ENCODE measurements at places on chromosomes 1 and 21. TPM values are rescaled to one million over a fixed set of nuclear protein-coding genes. Genes with fewer than 3 reads are reported as not detected.
A peak's percentile ranks its signal among the peaks of the same experiment; 100 is the strongest.

PROX1 gene
- 0.03 TPM for total RNA-seq

- no peak overlapping the region for H3K4me3 ChIP-seq
- H3K4me1 ChIP-seq, result no peaks in the 10 kb centered on the region
- H3K27ac ChIP-seq, result no peak overlapping the region
- H3K27me3 ChIP-seq, result no peaks in the 10 kb centered on the region
Observed at GRCh38 chr1:57137980-57138379, 172.2 kb upstream of the C8B start.

DNA sequence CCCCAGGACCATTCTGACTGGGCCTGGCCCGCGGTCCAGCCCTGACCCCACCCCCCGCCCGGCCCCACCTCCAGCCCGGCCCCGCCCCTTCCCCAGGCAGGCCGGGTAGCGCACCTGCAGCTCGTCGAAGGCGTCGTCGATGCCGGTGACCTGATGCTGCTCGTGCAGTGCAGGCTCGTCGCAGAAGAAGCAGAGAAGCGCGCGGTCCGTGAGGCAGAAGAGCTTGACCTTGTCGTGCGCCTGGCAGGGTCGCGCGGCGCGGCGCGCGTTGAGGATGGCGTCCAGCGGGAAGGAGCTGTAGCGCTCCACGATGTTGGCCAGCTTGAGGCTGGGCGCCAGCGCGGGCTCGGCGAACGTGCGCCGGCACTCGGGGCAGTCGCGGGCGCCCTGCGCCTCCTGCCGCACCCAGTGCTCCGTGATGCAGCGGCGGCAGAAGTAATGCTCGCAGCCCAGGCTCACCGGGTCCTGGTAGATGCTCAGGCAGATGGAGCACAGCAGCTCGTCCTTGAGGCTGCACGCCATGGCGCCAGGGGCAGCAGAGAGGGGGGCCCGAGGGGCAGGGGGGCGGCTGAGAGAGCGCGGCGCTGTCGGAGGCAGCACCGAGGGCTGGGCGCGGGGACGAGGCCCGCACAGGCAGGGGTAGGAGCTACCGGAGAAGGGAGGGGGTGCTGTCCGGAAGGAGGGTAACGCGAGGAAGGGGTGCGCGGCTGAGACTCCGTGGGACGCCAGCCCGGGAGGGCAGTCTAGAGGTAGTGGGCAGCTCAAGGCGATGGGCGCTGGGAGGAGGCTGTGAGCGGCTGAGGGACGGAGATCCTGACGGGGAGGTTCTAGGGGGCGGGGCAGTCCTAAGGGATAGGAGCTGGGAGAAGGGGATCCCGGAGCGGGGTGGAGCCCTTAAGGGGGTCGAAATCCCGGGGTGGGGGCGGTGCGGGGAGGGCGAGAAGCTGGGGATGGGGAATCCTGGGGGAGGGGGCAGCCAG lies 642 bp downstream of the TRIM62 start:
- H3K27me3 ChIP-seq, result no peaks in the 10 kb centered on the region
- peak overlapping the region; percentile 88 for H3K4me3 ChIP-seq
- peaks cover 5% of the 10 kb centered on the region for H3K36me3 ChIP-seq

- no peak overlapping the region for H3K4me3 ChIP-seq
- no peaks in the 10 kb centered on the region for H3K36me3 ChIP-seq
- DNase-seq, result no peak
- H3K4me1 ChIP-seq, result peaks cover 2% of the 10 kb centered on the region
- peaks cover 2% of the 10 kb centered on the region for H3K27me3 ChIP-seq
Observed at GRCh38 chr1:211933946-211934714, 101.2 kb downstream of the INTS7 start.

- peaks cover 38% of the 10 kb centered on the region for H3K36me3 ChIP-seq
- no peak overlapping the region for H3K4me3 ChIP-seq
- no peaks in the 10 kb centered on the region for H3K27me3 ChIP-seq
- H3K4me1 ChIP-seq, result no peaks in the 10 kb centered on the region
Observed at GRCh38 chr1:39760074-39761008, 10.8 kb downstream of the OXCT2 start.

DNA sequence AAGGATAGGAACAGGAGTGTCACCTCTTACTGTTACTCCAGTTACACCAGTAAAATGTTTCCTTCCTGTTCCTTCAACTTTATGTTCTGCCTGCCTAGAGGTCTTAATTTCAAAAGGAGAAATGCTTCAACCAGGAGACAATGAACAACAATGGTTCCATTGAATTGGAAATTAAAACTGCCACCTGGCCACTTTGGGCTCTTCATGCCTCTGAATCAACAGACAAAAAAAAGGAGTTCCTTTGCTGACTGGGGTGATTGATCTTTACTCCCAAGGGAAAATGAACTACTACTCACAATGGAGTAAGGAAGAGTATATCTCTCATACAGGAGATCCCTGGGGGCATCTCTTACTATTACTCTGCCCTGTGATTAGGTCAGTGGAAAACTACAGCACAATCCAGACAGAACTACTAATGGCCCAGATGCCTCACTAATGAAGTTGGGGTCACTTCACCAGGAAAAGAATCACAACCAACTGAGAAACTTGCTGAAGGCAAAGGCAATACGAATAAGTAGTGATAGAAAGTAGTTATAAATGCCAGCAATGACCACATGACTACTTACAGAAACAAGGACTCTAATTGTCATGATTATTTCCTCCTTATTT lies 76.6 kb upstream of the PRDX6 start:
- no peaks in the 10 kb centered on the region for H3K27me3 ChIP-seq
- no peak for DNase-seq
- H3K4me1 ChIP-seq, result no peaks in the 10 kb centered on the region
- H3K36me3 ChIP-seq, result no peaks in the 10 kb centered on the region
- no peak overlapping the region for H3K27ac ChIP-seq

GRCh38 chr1:200474633-200475032 lies 64.8 kb upstream of the ZNF281 start:
- H3K27ac ChIP-seq, result no peak overlapping the region
- DNase-seq, result no peak
- no peaks in the 10 kb centered on the region for H3K36me3 ChIP-seq
- H3K27me3 ChIP-seq, result no peaks in the 10 kb centered on the region
- H3K4me3 ChIP-seq, result no peak overlapping the region

- H3K4me3 ChIP-seq, result no peak overlapping the region
- H3K27ac ChIP-seq, result no peak overlapping the region
- no peaks in the 10 kb centered on the region for H3K27me3 ChIP-seq
- H3K36me3 ChIP-seq, result no peaks in the 10 kb centered on the region
- no peak for DNase-seq
Observed at GRCh38 chr1:80450711-80451110, 1350.0 kb upstream of the ADGRL2 start.

PDIK1L gene
- total RNA-seq, result 9.9 TPM

CYP4A22 gene
- not detected for total RNA-seq

DNA sequence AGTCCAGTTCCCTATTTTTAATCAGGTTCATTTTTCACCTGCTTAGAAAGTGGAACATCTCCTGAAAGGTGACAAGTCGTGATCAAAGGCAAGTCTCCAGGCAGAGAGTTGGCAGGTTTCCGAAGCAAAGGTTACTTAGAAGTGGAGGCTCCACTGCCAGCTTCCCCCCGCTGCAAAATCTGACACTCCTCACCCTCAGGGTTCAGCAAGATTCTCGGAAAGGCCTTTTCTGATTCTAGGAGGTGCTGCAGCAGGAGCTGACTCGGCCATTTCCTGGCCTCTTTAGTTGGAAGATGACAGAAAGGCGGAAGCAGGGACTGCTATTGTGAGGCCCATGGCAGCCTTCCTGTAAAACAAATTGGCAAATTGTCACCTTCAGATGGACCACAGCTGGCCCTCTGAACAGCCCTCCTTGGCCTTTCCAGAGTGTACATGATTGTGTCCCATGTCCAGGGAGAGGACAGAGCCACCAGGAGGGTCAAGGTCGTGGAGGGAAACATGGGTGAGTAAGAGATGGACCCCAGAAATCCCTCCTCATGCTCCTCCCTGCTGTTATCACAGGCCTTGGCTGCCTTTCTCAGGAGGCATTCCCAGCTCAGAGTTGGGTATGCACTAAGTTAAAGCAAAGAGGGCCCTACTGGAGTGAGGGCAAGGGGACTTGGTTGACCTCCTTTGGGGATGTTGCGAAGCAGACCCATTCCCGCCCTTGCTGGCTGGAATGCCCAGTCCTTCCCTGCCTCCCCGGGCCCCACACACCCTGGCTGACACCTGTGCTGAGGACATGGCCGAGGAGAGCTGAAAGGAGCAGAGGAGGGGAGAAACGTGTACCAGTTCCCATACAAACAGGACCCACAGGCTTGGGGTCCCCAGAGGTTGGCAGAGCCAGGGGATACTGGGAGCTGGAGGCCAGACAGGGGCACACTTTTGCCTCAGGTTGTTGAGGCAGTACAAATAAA lies 115.5 kb upstream of the IRF2BP2 start:
- peak overlapping the region; percentile 33 for H3K4me3 ChIP-seq
- DNase-seq, result peak; percentile 77
- peaks cover 73% of the 10 kb centered on the region for H3K4me1 ChIP-seq
- peak overlapping the region; percentile 98 for H3K27ac ChIP-seq
- H3K36me3 ChIP-seq, result no peaks in the 10 kb centered on the region

SYT14 gene
- total RNA-seq, result not detected

HES4 gene
- 30.9 TPM for total RNA-seq

- H3K36me3 ChIP-seq, result no peaks in the 10 kb centered on the region
- peaks cover 4% of the 10 kb centered on the region for H3K27me3 ChIP-seq
- no peak for DNase-seq
- no peak overlapping the region for H3K4me3 ChIP-seq
- no peaks in the 10 kb centered on the region for H3K4me1 ChIP-seq
Observed at GRCh38 chr1:53541761-53542550, 82.8 kb downstream of the DMRTB1 start.

DNA sequence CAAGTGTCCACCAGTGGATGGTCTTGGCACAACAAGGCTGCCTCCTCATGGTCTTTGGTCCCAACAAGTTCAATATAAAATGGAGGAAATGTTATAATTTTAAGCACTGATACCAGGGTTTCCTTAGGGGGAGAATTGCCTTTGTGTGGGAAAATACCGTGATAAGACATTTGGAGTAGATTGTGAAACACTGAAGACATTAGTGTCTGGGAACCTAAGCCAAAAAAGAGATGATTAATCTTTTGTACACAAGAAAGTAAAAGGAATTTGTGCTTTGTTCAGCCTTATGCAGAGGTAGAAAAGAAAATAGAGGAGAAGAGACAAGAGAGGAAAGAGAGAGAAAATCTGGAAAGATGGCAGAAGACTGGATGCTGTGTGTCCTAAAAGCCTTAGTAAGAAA lies 36.1 kb downstream of the ST6GALNAC3 start:
- H3K4me1 ChIP-seq, result no peaks in the 10 kb centered on the region
- DNase-seq, result no peak
- no peaks in the 10 kb centered on the region for H3K36me3 ChIP-seq
- no peaks in the 10 kb centered on the region for H3K27me3 ChIP-seq
- no peak overlapping the region for H3K27ac ChIP-seq

DNA sequence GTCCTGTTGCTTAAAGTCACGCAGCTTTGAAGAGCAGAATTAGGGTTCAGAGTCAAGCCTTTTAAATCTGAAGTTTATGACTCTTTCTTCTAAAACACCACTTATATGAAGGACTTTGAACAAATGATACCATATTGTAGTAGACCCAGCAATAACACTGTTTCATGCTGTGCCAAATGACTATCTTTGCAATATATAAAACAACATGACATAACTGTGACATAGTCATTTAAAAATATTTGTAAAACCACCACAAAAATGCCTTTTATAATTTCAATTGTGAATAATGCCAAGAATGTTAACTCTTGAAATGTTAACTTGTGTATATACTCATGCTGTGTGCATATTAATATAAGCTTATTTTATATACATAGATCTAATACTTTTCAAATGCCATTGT lies 452.1 kb upstream of the NEGR1 start:
- no peaks in the 10 kb centered on the region for H3K4me1 ChIP-seq
- no peaks in the 10 kb centered on the region for H3K27me3 ChIP-seq
- no peak overlapping the region for H3K27ac ChIP-seq
- no peak for DNase-seq

GRCh38 chr21:32712043-32712442 lies 15.8 kb downstream of the SYNJ1 start:
- peak; percentile 30 for DNase-seq
- no peak overlapping the region for H3K4me3 ChIP-seq
- no peak overlapping the region for H3K27ac ChIP-seq
- no peaks in the 10 kb centered on the region for H3K36me3 ChIP-seq
- H3K4me1 ChIP-seq, result no peaks in the 10 kb centered on the region

DNA sequence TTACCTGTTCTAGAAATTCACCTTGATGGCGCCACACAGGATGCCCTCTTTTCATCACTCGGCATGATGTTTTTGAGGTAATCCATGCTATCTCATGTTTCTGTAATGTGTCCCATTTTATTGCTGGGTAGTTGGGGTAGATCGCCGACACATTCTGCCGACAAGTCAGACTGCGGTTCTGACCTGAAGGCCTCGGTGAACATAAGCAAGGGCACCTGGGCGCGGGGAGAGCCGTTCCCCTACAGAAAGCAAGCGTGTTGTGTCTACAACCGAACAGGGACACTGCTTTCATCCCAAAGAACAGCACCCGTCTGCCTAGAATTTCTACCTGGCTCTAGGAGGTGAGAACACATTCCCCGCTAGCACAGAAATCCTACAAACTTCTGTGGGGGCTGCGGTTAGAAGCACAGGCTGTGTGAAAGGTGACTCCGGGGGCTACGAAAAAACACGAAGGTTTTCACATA lies 149.2 kb downstream of the PPIAL4G start:
- no peaks in the 10 kb centered on the region for H3K36me3 ChIP-seq
- DNase-seq, result no peak
- peaks cover 16% of the 10 kb centered on the region for H3K4me1 ChIP-seq
- no peak overlapping the region for H3K27ac ChIP-seq
- peaks cover 14% of the 10 kb centered on the region for H3K27me3 ChIP-seq
- peak overlapping the region; percentile 73 for H3K4me3 ChIP-seq

DNA sequence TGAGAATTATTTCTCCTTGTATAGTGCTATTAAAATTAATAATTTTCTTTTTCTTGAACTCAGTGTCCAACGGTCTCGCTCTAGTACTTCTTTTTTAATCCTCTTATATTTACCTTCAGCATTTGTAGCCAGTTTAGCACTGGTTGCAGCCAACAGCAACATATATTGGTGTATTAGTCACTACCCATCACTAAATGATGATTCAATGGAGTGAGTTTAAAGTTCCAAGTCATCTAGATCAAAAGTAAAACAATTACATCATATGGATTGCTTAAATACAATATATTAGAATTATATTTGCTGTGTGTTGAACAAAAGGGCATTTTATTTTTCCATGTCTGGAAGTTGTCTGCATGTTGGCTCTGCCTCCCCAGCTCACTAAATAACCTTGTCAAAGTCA lies 591.8 kb downstream of the ADGRL2 start:
- H3K27ac ChIP-seq, result no peak overlapping the region
- no peak overlapping the region for H3K4me3 ChIP-seq
- no peak for DNase-seq
- no peaks in the 10 kb centered on the region for H3K27me3 ChIP-seq

SYDE2 gene
- 6.9 TPM for total RNA-seq

OR2L8 gene
- 0.55 TPM for total RNA-seq

All from CD4-positive, alpha-beta T cell (primary cell).